ENCODE measurements at places on chromosomes 4 and X. TPM values are rescaled to one million over a fixed set of nuclear protein-coding genes. Genes with fewer than 3 reads are reported as not detected.

GRCh38 chr4:108703370-108703769, 53.0 kb downstream of the OSTC start:
- H3K27me3 ChIP-seq, result no peaks in the 10 kb centered on the region
- H3K36me3 ChIP-seq, result no peaks in the 10 kb centered on the region
- no peak for DNase-seq
- no peak overlapping the region for H3K27ac ChIP-seq
- H3K4me1 ChIP-seq, result peaks cover 7% of the 10 kb centered on the region

GRCh38 chr4:48173056-48173991, 39.3 kb upstream of the TXK start:
- H3K36me3 ChIP-seq, result no peaks in the 10 kb centered on the region
- no peak overlapping the region for H3K27ac ChIP-seq
- H3K4me1 ChIP-seq, result no peaks in the 10 kb centered on the region
- no peaks in the 10 kb centered on the region for H3K27me3 ChIP-seq
- no peak overlapping the region for H3K4me3 ChIP-seq

DNA sequence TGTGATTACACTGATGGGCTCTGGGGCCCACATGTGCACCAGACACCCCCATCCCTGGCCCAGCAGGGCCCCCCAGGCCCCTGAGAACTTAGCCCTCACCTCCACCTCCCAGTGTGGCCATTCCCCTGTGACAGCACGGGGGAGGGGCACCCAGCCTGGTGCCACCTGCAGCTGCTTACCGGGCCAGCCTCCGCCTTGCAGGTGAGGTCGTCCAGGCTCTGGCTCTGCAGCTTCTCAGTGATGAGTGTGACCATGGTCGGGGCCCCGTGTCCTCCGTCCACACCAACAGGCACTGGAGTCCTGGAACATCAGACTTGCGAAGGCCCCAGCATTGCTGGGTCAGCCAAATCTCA, 15.6 kb downstream of the FAM53A start:
- no peaks in the 10 kb centered on the region for H3K4me1 ChIP-seq
- no peak overlapping the region for H3K27ac ChIP-seq
- DNase-seq, result no peak
- H3K4me3 ChIP-seq, result no peak overlapping the region

- DNase-seq, result no peak
- H3K36me3 ChIP-seq, result no peaks in the 10 kb centered on the region
- H3K27me3 ChIP-seq, result no peaks in the 10 kb centered on the region
- peaks cover 48% of the 10 kb centered on the region for H3K4me1 ChIP-seq
- H3K27ac ChIP-seq, result peak overlapping the region; percentile 96
Measured at GRCh38 chrX:41087201-41087600, 2.0 kb downstream of the USP9X start.

- no peak overlapping the region for H3K27ac ChIP-seq
- H3K4me3 ChIP-seq, result no peak overlapping the region
- no peaks in the 10 kb centered on the region for H3K4me1 ChIP-seq
- H3K36me3 ChIP-seq, result no peaks in the 10 kb centered on the region
Measured at GRCh38 chr4:74441744-74442143, 3.2 kb upstream of the AREG start.

GRCh38 chrX:46251755-46252154, 293.5 kb downstream of the ZNF674 start:
- no peak for DNase-seq
- no peak overlapping the region for H3K4me3 ChIP-seq
- H3K27ac ChIP-seq, result no peak overlapping the region
- no peaks in the 10 kb centered on the region for H3K27me3 ChIP-seq

GRCh38 chr4:25884031-25884782, 21.4 kb upstream of the SEL1L3 start:
- H3K27ac ChIP-seq, result no peak overlapping the region
- DNase-seq, result no peak
- no peaks in the 10 kb centered on the region for H3K27me3 ChIP-seq
- H3K4me3 ChIP-seq, result no peak overlapping the region

DNA sequence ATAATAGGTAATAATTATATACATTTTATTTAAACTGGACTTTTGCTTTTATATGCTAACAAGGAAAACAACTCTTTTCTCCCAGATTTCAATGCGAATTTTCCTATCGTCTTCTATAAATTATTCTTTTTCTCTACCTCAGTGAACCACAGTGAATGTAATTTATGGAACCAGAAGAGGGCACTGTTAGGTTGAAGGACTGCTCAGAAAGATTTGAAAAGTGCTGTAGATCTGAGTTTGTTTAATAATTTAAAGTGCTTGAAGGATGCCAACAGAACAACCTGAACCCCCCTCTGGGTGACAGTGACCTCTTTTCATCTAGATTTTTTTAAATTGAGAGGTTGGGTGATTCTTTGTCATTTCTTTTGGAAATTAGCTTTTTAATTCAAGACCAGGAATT, 54.9 kb downstream of the PHOX2B start:
- H3K27ac ChIP-seq, result no peak overlapping the region
- no peaks in the 10 kb centered on the region for H3K27me3 ChIP-seq
- H3K36me3 ChIP-seq, result no peaks in the 10 kb centered on the region
- no peaks in the 10 kb centered on the region for H3K4me1 ChIP-seq

DNA sequence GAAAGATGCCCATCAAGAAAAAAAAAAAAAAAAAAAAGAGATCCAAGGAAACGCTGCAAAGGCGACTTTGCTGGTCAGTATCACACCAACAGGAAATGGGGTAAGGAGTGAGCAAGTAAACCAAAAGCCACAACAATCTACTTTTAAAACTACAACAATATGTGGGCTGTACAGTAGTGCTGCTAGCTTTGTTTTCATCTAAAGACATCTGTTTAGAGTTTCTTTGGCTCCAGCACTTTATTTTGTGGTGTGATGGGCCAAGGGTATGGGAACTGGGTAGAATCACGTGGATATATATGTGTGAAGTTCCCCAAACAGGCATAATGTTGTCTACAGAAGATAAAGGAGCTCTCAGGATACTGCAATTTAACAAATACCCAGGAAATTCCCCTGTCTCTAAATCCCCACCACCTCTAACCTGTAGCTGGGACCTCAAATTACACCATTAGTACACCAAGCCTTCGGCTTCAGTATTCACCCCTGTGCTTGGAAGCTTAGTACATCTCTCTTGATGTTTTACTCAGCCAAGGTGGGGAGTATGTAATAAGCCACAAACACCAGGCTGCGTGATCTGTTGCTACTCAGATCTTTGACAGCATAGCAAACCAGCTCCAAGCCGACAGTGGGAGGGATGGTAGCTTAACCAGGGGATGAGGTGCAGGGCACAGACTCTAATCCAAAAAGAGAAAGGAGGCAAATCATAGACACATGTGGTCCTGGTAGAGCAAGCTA, 207.9 kb downstream of the HS6ST2 start:
- H3K36me3 ChIP-seq, result no peaks in the 10 kb centered on the region
- H3K27me3 ChIP-seq, result no peaks in the 10 kb centered on the region
- H3K4me3 ChIP-seq, result no peak overlapping the region
- DNase-seq, result no peak

DNA sequence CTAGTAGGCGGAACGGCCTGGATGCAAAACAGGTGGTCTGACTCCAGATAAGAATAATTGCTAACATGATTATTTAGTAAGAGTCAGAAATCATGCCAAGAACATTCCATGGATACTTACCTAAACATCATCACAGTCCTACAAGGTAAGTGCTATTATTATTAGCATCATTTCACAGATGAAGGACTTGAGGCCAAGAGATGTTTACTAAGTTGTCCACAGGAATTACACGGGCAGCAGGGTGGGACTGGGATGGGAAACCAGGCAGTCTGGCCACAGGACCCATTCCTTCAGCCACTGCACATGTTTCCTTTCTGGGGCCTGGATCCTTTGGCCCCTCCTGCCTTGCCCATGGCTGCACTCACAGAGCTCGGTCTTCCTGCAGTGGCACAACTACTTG, 48.3 kb downstream of the ANAPC4 start:
- H3K36me3 ChIP-seq, result no peaks in the 10 kb centered on the region
- no peak overlapping the region for H3K27ac ChIP-seq
- DNase-seq, result no peak

GRCh38 chr4:163550869-163551267, 56.4 kb downstream of the TMA16 start:
- no peaks in the 10 kb centered on the region for H3K27me3 ChIP-seq
- peaks cover 5% of the 10 kb centered on the region for H3K4me1 ChIP-seq
- no peaks in the 10 kb centered on the region for H3K36me3 ChIP-seq

DNA sequence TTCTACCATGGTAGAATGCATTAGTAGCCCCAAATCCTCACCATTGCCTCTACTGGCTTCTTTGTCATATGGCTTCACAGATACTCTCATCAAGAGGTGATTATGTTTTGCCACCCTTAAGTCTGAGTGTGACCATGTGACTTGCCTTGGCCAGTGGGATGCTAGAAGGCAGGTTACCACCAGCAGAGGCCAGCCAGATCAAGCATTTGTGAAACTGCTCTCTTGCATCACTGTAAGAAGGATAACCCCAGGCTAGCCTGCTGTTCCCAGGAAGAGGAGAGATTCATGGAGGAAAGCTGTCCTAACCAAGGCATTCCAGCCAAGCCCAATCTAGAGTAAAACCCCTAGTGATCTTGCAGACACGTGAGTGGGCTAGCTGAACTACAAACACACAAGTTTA, 46.8 kb downstream of the USP46 start:
- H3K4me1 ChIP-seq, result no peaks in the 10 kb centered on the region
- no peak overlapping the region for H3K27ac ChIP-seq
- no peak for DNase-seq
- H3K27me3 ChIP-seq, result no peaks in the 10 kb centered on the region
- H3K36me3 ChIP-seq, result no peaks in the 10 kb centered on the region

DNA sequence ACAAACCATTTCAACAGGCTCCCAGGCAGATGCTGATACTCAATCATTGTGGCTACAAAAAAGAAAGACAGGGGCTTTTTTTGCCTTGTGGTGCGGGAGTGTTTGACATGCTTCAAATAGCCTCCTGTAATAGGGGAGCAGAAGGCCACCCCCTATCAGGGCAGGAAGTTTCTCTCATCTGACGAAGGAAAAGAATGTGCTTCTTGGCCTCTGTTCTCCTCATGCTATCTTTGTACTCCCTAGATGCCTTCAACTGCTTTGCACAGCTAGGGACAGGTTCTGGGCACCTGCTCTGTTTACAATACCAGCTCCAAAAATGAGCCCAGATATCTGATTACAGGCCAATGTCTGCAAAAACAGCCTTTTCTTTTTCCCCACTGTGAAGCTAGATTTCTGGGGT, 391.1 kb downstream of the STIM2 start:
- no peak for DNase-seq
- H3K36me3 ChIP-seq, result no peaks in the 10 kb centered on the region
- no peak overlapping the region for H3K4me3 ChIP-seq
- no peaks in the 10 kb centered on the region for H3K27me3 ChIP-seq
- H3K27ac ChIP-seq, result no peak overlapping the region

DNA sequence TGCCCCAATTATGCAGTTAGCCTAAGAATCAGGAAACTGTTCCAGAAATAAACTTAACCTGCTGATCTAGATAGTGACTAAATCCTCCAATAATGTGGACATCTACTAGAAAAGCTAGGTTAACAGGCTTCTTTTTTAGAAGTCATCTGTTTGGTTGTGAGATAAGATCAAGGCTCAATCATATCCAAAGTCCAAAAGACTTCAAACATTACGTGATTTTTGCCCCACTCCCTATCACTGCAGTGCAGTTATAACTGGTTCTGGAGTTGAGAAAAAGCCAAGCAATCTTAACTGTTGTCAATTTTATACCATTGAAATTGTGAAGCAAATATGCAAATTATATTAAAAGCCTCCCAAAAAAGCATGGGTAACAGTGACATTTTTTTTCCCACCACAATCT, 781.4 kb downstream of the KLHL13 start:
- H3K36me3 ChIP-seq, result no peaks in the 10 kb centered on the region
- no peaks in the 10 kb centered on the region for H3K4me1 ChIP-seq
- DNase-seq, result no peak

GRCh38 chr4:10024303-10024702, 3.0 kb upstream of the SLC2A9 start:
- H3K27ac ChIP-seq, result no peak overlapping the region
- peaks cover 36% of the 10 kb centered on the region for H3K4me1 ChIP-seq
- no peaks in the 10 kb centered on the region for H3K27me3 ChIP-seq
- H3K4me3 ChIP-seq, result no peak overlapping the region
- no peaks in the 10 kb centered on the region for H3K36me3 ChIP-seq

DNA sequence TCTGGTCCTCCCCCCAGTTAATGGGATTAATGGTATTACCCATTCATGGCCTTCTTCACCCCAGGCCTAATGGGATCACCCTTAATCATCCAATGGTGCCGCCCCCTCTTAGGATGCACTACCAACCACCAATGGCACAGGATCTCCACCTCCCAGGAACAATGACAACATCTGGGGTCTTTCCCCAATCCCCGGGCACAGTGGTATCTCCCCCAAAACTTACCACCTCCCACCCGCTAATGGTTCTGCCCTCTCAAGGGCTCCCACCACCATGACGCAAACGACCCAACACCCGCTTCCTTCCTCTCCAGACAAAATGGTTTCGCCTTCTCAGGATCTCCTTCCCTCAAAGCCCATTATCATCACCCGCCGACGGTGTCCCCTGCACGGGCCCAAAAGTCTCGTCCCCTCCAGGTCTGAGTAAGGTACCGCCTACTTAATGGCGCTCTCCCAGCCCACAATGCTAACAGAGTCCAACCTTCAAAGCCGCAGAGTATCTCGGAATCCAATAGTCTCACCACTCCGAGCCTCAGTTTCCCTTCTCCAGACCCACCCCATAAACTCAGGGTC, 458 bp downstream of the GRIPAP1 start:
- peak overlapping the region; percentile 75 for H3K4me3 ChIP-seq
- H3K27ac ChIP-seq, result peak overlapping the region; percentile 73
- H3K36me3 ChIP-seq, result peaks cover 4% of the 10 kb centered on the region

The CT45A9 gene
- total RNA-seq, result not detected

The MAGEC1 gene
- not detected for total RNA-seq

The CENPVL2 gene
- total RNA-seq, result not detected

The ZNF157 gene
- not detected for total RNA-seq

The RAB41 gene
- not detected for total RNA-seq

The SOX3 gene
- not detected for total RNA-seq

The PHEX gene
- 0.49 TPM for total RNA-seq

The CD38 gene
- total RNA-seq, result 1.2 TPM

The GPRASP1 gene
- total RNA-seq, result 12.8 TPM

The USP27X gene
- 2.9 TPM for total RNA-seq

The PRKG2 gene
- 0.49 TPM for total RNA-seq

The MXRA5 gene
- 4.7 TPM for total RNA-seq

The RBM46 gene
- total RNA-seq, result not detected

Measured in vagina (tissue), 2 donors.